ENCODE measurements at places on chromosomes 13 and 19.

DNA sequence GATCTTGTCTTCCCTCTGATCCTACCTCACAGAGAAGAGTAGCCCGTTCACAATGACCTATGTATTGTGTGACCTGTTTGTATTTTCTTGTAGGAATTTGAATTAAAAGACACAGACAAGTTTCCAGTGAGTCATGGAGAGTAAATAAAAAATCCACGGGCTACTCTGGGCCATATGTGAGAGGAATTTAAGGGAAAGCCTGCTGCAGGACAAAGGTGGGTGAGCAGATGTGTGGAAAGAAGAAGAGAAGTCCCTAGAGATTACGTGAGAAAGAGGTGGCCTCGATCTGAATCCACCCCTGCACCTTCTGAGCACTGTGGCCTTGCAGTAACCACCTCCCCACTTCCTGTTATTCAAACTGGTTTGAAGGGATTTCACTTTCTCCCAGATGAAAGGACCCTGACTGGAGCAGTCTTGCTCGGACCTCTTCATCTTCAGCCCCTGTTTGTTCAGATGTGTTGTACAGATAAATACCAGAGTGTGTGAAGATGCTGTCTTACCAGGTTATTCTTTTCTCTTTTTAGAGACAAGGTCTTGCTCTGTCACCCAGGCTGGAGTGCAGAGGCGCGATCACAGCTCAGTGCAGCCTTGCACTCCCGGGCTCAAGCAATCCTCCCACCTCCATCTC lies 205.4 kb downstream of the PDS5B start:
- DNase-seq, result no peak

- DNase-seq, result no peak
These were observed 3.2 kb downstream of the ARHGAP35 start for GRCh38 chr19:46863818-46864629.

- no peak for DNase-seq
These were observed 89.4 kb upstream of the RAP2A start for GRCh38 chr13:97344265-97345175.

DNA sequence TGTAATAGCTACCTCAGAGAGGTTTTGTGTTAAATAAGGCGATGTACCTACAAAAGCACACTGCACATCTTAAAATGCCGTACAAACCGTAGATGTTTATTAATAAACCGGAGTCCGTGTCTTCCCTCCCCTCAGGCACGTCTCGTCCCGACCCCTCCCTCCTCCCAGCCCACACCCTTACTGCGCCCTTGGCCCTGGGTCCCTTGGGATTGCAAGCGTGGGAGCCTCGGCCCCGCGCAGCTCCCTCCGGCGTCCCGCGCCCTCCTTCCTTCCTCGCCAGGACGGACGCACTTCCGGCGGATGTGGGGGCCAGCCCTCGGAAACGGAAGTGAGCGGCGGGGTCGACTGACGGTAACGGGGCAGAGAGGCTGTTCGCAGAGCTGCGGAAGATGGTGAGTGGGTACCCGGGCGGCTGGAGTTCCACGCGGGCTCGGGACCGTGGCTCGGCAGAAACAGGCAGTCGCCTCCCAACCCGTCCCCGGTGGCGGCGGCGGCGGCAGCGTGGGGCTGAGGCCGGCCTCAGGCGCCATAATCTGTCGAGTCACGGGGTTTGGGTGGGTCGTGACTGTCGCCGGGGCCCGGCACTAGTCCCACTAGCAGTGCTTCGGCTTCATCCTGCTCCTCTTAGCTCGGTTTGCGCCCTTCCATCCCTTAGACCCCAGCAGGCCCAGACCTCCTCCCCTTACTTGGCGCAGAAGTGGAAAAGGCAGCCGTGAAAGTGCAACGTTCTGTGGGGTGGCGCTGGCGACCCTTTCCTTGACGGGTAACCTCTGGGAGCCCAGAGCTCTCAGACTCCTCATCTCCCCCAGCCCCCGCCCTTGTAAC lies at the start of gene POMP:
POMP (plus strand) TSS at position 335 of the 825 bp plus-strand sequence; CDS start at position 390, 55 bp downstream.
- DNase-seq, result peak; percentile 48

DNA sequence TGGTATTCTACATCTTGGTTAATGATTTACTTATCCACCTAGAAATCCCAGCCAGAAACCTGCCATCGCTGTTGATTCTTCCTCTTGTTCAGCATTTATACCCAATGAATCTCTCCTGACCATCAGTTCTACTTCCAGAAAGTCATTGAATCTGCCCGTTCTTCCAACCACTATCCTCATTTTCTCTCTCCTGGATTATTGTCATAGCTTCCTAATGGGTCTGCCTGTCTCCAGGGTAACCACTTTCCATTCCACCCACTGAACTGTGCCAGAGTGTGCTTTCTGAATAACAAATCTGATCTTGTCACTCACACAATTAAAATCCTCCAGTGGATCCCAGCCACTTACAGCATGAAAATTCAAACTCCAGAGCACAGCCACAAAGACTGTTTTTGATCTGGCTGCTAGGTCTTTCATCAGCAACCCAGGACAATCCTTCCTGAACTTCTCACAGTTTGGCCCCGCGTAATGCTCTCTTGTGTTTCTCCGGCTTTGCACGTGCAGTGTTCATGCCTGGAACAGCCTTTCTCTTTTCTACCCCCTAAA lies 330.6 kb downstream of the SPRY2 start:
- DNase-seq, result no peak

GRCh38 chr13:43666403-43666802 lies 120.4 kb downstream of the ENOX1 start:
- DNase-seq, result no peak

DNA sequence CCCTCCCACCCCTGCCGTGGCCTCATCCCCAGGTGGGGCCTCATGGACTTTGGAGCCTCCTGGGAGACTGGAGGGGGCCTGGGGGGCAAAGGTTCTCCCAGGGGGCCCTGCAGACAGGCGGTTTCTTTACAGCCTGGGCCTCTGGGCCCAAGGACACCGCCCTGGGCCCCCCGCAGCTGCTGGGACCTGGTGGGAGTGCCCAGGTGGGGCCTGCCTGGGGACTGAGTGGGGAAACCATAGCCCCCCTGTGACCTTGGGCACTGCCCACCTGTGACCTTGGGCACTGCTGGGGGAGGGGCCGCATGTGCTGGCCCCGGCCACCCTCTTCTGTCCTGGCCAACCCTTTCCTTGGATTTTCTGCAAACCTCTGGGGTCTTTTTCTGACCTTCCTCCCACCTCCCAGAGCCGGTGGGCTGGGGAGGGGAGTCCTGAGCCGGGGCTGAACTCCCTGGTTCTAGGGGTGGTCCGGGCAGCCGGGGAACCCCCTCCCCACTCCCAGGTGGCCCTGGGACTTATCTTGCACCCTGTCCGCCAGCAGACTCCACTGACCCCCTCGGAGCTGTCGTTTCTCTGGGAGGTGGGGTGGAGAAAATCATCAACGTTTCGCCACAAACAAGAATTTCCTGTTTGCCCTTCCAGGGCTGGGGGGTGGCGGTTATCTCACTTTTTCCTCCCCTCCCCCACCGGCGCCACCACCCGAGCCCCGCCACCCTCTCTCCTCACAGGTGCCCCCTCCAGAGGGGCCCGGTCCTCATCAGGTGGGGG lies 27.0 kb downstream of the ARID3A start:
- no peak for DNase-seq

- no peak for DNase-seq
These were observed 16.2 kb downstream of the UNC13A start for GRCh38 chr19:17671906-17672305.

GRCh38 chr19:18214779-18215433 lies 11.1 kb upstream of the RAB3A start:
- no peak for DNase-seq

GRCh38 chr19:15457701-15458484 lies 6.5 kb downstream of the RASAL3 start:
- DNase-seq, result no peak

DNA sequence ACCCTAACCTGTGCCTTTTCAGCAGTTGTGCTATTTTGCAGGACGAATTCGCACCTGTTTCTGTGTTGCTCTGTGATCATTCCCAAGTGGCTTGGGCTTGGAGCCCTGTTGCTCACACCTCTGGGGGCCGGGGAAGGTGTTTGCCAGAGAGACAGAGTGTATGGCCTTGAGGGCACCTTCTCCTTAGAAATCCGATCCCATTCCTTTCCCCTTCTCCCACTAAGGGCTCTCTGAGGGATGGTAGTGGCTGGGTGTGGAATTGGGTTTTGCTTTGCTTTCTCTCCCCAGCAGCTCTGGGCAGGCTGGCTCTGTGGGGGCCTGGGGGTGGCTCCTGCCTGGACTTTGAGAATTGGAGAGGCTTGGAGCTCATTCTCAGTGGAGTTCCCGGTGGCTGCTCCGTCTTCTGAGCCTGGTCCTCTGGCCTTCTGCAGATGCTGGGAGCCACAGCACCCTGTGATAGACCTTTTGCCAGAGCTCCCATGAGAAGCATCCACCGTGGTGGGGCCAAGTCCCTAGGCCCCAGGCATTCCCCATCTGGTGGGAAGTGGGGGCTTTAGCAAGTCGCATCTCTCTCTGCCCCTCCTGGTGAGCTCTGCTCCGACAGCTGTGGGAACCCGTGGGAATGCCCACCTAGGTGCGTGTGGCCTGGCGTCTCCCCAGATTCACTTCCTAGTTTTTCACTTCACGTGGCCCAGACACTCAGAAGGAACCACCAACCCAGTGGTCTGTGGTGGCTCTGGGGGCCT lies 26.1 kb downstream of the ATP11A start:
- no peak for DNase-seq

DNA sequence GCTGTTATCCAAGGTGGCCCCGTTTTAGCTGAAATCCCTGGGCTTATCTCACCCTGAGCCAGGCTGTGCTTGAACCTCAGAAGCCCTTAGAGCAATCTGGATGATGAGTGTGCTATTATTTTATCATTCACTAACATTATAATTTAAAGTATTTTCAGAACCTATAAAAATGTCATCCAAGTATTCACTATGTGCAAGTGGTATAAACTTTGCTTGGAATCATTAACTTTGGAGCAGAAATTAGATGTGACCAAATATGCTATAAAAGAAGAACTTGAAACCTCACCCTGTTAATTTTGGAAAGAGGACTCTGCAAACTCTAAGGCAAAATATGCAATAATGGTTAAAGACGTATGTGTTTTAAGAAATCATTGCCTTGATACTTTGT lies 147.5 kb downstream of the USP12 start:
- no peak for DNase-seq

GRCh38 chr19:51163257-51163656 lies 21.2 kb downstream of the SIGLEC7 start:
- DNase-seq, result no peak

GRCh38 chr13:84894749-84895148 lies 904.5 kb downstream of the SLITRK6 start:
- DNase-seq, result no peak

DNA sequence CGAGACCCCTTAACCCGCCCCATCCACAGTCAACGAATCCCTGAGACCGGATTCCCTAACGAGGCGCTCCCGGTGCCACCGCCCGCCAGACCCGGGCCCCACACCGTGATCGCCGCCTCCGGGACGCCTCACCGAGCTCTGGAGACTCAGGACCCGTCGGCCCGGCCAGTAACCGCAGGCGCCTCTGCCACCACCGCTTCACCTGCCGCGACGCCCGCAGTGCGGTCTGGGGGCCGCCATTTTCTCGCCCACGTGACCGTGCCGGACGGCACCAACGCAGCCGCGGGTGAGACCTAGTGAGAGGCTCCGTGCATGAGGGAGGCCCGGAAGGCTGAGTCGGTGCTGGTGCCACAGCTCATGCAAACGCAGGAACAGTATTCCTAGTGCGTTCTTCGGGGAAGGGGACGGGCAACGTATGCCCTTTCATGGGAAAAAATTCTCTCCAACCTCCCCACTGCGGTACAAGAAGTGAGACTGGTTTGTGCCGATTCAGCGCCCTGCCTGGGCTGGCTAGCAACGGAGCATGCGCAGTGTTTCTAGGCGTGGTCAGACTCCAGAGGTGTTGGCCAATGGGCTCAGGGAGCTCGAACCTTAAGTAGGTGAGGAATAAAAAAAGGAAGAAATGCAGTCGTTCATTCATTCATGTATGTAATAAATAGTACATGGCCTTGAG lies at the start of gene DOHH:
DOHH (minus strand) TSS at position 246 of the 673 bp plus-strand sequence. CDS start 3,860 bp downstream, outside the sequence.
- peak; percentile 97 for DNase-seq

All from iPS DF 6.9 (cell line).